ENCODE measurements at places on chromosomes 7 and 10. TPM values are rescaled to one million over a fixed set of nuclear protein-coding genes. Genes with fewer than 3 reads are reported as not detected.

NPTX2 gene
- total RNA-seq = 8.1 TPM

DGKI gene
- 0.77 TPM for total RNA-seq

JCAD gene
- 0.66 TPM for total RNA-seq

HOGA1 gene
- total RNA-seq = 0.79 TPM

LDB3 gene
- total RNA-seq = 0.18 TPM

SMKR1 gene
- 0.35 TPM for total RNA-seq

Data from H9 (cell line).